ENCODE measurements at places on chromosomes 16 and 17.

DNA sequence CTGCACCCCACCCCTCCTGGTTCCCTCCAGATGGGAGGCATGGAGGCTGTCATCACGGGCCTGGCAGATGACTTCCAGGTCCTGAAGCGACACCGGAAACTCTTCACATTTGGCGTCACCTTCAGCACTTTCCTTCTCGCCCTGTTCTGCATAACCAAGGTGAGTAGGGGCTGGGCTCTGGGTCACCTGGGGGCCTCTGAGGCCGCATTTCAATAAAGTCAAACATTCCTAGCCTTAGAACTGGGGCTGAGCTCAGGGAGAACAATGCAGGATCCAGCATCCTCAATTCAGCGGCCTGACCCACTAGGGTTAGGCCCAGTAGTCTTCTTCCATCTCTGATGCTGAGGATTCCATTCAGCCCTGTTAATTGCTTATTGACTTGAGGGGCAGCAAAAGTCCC lies 42.1 kb downstream of the SLC6A2 start:
- no peak for DNase-seq

- no peak for DNase-seq
Observed at GRCh38 chr17:66932311-66932710, 32.2 kb upstream of the CACNG4 start.

DNA sequence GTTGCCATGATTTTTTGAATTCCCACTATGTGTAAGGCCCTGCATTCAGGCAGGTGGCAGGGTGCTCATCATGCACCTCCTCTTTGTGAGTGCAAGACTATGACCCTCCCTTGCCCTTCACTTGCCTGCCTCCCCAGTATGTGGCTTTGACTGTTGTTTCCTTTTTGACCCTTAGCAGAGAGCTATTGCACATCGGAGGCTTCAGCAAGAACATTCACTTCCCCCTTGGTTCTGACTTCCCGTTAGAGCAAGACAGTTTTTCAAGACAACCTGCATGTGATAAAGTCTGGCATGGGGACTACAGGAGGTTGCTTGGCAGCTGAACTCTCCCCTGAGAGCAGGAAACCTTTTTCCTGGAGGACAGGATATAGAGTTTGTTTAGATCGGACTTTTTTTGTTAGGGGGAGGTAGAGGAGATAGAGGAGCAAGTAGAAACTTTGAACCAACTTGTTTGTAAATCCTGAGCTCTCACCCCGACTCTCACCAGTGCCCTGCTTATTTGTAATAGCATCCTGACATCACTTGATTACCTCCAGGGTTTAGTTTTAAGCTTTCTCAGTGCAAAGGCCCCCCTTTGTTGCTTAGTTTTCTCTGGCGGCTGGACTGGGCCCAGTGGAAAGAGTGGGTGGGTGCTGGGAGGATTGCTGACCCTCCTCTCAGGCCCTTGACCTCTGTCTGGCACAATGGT lies 34.3 kb downstream of the LIMD2 start:
- no peak for DNase-seq

- no peak for DNase-seq
Observed at GRCh38 chr16:89107203-89107582, 13.5 kb downstream of the ACSF3 start.

DNA sequence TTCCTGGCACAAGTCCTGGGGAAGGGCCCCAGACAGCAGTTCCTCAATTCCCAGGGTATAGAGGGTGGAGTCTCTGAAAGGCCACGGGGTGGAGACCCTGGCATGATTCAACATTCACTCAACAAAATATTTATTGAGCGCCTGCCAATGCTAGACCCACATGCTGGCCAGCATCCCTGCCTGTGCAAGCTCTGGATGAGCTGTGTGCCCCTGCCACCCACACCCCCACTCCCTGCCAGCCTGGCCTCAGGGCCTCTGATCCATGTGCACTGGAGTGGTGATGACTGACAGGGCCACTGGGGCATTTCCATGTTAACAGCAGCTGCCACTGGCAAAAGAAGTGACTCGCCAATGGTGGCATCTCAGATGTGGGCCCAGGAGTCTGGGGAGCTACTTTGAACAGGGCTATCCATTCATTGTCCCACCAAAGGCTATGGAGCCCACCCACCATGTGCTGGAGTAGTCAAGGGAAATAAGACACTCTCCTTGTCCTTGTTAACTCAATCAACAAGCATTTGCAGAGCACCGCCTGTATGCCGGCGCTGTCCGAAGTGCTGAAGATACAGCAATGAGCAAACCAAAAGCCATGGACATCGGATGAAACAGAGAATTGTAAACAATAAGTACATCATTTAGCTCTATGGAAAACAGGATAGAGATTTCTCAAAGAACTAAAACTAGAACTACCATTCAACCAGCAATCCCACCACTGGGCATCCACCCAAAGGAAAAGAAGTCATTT lies 3.0 kb upstream of the PRSS22 start:
- DNase-seq = no peak

DNA sequence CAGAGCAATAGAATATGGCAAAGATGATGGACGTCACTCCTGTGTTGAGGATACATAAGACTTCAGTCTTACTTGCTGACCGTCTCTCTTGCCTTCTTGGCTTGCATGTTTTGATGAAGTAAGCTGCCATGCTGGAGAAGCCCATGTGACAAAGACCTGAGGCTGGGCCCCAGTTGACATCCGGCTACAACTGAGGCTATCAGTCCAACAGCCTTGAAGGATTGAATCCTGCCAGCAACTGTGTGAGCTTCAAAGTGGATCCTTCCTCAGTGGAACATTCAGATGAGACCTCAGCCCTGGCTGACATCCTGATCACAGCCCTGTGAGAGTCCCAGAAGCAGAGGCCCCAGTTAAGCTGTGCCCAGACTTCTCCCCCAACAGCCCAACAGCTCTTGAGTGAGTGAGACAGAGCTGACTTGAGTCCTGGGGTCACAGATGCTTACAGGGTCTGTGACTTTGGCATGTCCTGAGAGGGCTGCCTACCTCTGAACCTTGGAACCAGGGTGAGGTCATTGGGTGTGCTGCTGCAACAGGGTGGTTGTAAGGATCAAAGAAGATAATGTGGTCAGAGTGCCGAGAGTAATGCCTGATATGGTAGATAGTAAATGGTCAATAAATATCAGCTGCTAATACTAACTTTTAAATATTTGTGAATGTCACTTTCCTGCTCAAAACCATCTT lies 2.4 kb upstream of the BRD7 start:
- no peak for DNase-seq

DNA sequence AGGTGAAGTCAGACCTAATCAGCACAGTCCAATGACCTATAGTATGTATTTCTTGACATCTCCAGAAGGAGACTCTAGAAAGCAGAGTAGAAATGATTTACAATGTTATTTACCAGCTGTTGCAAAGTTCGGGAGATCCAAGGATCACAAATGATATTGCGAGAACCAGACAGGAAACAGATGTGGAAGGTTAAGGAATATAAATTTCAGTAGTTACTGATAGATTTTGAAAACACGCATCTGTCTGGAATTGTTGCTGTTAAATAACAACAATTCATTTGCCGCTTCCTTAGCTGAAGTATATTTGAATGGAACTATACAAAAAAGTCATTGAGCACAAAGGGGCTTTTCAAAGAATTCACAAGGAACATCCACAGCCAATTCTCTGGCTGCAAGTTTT lies 72.0 kb downstream of the STXBP4 start:
- no peak for DNase-seq

DNA sequence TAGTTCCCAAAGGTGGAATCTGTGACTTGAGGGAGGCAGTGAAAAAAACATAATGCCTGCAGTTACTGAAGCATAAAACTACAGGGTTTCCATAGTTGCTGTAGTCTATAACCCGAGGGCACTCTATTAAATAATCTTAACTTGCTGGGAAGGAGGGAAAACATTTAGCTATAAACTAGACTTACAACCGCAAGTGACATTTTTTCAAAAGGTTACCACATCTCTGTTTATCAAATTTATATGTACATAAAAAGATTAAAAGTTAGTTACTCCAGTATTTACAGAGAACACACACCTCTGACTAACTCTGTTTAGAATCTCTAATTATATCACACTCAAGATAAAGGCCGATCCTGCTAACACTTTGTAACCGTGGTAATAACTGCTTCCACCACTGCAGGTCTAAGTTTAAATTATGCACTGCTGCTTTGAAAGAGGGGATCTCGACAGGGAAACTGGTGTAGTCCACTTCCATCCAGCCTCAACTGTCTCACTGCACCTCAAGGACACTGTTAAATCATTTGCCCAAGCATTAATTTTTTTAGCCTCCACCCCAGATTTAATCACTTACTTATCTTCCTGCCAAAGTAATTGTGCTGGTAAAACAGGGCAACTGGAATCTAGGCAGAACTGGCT lies 14.6 kb downstream of the KCNJ16 start:
- DNase-seq = no peak

GRCh38 chr16:4679850-4680636 lies 13.3 kb upstream of the NUDT16L1 start:
- no peak for DNase-seq

DNA sequence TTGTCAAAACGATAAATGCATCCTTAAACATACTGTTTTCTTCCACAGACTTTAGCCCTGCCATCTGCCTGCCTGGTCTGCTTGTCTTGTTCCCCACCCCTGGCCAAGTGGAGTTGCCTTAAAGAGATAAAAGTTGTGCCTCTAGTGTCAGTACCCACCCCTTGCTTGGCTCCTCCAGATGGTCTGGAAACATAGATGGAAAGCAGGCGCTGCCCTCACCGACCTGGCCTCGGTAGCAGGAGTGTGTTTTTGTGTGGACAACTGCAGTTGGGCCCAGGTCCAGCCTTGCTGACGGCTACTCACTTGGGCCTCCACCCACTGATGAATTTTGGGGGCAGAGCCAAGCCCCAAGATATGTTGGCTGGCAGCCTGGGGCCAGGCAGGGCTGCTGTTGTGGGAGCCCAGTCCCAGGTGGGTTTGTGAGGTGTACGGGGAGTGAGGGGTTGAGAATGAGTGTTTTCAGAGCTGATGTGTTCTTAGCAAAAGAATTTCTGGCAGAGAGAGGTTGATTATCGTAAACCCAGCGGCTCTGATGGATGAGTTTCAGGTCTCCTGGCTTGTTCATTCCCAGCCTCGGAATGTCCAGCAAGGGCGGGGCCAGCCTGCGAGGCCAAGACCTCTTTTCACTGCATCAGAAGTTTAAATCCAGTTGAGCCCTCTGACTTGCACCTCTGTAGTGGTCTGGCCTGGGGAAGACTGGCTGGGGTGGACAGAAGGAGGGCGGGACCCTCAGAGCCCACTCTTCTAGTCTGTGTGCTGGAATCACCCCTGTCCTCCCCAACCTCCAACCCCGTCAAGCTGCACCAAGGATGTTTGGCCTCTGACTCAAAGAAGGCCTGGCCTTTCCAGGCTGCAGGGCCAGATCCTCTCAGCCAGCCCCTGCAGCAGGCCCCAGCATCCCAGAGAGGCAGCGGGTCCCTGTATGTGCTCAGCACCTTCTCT lies 179.7 kb downstream of the RAB11FIP4 start:
- peak; percentile 99 for DNase-seq

DNA sequence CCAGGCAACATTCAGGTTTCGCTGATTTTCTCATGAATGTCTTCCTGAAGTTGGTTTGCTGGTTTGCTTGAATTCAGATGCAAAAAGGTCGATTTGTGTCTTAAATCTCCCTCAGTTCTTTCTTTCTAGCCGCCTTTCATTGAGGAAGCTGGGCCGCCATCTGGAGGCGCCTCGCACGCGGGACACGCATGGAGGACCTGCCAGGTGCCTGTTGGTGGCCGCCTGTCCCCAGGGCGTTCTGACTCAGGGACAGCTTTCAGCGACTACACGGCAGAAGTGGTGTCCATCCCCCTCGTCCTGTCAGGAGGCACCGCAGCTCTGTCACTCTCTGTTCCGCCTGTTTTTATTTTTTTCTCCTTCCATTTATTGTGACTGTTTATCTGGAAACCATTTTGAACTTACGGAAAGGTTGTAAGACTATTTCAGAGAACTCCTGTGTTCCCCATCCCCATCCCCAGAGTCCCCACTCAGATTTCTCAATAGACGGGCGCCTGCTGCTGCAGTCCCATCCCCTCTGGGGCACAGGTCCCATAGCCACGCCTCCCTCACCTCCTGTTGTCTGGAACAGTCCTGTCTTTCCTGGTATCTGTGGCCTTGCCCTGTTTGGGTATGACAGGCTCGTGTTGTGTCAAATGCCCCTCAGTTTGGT lies 33.2 kb downstream of the COX4I1 start:
- no peak for DNase-seq

DNA sequence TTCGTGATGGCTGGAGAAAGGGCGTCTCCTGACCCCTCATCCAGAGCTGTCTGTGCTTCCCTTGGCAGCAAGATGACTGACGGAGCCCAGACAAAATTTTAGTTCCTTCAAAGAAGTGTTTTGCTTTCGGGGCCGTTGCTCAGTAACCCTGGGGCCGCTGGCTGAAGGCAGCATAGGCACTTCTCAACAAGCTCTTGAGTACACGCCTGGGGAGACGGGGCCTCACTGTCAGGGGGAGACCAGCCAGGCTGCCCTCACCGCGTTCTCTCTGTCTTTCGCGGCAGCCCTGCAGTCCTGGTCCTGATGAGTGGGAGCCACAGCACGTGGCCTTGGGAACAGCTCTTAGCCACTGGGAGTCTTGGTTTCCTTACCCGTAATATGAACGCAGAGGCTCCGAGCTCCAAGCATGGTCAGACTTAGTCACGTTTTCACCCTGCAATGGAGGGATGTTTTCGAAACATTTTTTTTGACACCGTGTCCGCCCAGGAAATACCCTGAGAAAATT lies 86.0 kb downstream of the IRF8 start:
- DNase-seq = no peak

DNA sequence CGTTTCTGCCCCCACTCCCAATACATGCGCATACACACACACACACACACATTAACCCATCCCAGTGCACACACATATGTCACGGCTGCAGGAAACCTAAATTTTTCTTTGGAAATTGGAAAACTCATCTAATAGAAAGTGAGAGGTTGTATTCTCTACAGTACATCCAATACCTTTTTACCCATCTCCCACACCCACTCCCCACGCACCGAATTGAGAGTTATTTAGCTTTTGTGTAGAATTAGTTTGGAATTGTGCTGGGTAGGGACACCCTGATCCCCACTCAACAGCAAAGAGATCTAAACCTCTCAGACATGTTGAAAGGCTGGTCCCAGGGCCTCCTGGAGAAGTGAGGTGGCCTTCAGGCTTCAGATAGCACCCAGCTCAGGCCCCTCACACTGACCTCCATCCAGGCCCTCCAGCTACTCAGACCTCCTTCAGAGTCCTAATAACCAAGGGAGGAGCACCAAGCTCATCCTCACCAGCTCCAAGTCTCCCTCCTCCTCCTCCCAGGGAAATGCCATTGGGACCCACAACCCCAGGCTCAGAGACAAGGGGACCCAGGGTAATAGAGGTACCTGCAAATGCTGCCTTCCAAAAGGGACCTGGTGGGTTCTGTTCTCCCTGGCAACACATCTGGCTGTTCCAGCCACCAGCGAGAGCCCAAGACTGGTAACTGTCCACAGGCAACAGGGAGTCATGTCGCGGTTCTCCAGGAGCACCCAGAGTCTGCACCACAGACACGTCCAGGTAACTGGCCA lies 955 bp downstream of the HOXB13 start:
- no peak for DNase-seq

GRCh38 chr17:58960068-58960467 lies 146.6 kb downstream of the TRIM37 start:
- peak; percentile 56 for DNase-seq
